ENCODE measurements at places on chromosomes 2 and 18. TPM values are rescaled to one million over a fixed set of nuclear protein-coding genes. Genes with fewer than 3 reads are reported as not detected.

The CNDP1 gene
- total RNA-seq: not detected

The SCYGR8 gene
- total RNA-seq: not detected

The TMEM247 gene
- total RNA-seq: not detected

The SERPINB10 gene
- not detected for total RNA-seq

The MROH2A gene
- total RNA-seq: not detected

The HRH4 gene
- 0.07 TPM for total RNA-seq

The ARHGEF33 gene
- 0.43 TPM for total RNA-seq

All from smooth muscle cell of the pulmonary artery (primary cell).